RWPE1 (cell line): ENCODE measurements at places on chromosomes 4 and X.

GRCh38 chrX:20309806-20310205 lies 43.1 kb upstream of the RPS6KA3 start:
- DNase-seq, result no peak

DNA sequence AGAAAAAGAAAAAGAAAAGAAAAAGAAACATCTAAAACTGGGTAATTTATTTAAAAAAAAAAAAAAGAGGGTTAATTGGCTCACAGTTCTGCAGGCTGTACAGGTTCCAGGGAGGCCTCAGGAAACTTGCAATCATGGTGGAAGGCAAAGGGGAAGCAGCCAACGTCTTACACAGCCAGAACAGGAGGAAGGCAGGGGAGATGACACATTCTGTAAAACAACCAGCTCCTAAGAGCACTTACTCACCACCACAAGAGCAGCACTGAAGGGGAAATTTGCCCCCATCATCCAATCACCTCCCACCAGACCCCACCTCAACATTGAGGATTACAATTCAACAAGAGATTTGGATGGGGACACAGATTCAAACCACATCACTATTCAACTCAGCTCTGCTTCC lies 36.8 kb upstream of the TMEM184C start:
- DNase-seq, result no peak

DNA sequence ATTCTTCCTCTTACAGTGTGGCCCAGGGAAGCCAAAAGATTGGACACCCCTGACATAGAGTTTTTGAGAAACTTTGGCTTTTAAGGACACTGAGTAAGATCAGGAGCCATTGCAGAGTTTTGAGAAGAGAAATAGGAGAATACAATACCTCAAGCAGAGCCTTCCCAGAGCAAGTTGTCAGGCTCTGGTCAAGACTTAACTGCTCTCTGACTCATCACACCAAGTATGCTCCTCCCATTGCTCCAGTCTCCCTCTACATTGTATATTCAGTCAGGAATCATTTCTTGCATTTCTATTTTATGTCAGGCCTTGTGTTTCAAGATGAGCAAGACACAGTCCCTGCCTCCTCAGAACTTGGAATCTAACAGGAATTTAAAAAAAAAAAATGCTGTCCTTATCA lies 176.4 kb upstream of the FMR1 start:
- peak; percentile 0 for DNase-seq

DNA sequence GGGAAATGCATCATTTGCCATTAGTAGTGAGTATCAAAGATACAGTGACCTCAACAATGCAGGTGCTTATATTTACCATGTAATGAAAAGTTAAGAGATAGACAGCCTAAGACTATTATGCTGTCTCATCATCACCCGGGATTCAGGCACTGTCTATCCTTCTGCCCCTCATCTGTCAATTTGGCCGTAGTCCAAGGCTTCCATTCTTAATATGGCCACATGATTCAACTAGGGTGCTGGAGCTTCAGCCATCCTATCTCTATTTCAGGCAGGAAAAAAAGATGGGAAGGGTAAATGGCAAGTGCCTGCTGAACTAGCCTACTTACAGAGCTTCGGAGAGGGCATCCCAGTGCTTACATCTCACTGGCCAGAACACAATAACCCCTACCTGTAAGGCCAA lies 196.7 kb upstream of the LNX1 start:
- no peak for DNase-seq

- DNase-seq, result no peak
Measured at GRCh38 chrX:17833954-17834353, 27.1 kb downstream of the RAI2 start.

GRCh38 chr4:180636696-180637404 lies 1606.4 kb upstream of the TENM3 start:
- no peak for DNase-seq

DNA sequence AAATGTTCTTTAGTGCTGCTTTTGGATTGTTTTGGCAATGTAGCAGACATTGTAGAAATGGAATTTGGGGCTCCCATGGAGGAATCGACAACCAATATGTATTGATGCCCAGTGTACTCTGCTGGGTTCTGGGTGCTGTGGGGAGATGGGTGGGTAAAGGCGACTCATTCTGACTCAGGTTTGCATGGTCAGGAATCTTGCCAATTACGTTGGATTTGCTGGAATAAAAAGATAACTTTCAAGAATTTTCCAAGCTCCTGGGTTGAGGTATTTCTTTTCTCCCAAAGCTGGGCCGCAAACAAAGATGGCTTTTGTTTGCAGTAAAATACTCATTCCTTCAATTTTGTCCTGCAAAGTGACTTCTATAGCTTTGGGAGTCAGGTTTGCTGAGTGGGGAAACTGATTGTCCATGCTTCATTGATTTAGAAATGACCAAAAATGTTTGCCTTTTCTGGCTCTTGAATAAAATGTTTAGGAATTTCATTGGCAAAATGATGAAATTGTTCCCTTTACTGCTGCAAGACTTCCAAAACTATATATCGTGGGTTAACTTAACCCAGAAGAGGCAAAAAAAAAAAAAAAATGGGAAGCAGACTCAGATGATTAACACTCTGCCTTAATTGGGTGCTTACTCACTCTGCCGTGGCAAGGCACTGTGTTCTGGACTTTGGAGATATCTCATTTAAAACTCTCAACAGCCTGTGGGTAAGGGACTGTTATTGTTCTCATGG lies 57.0 kb downstream of the RTL9 start:
- DNase-seq, result no peak

GRCh38 chr4:47478804-47479203 lies 6.3 kb upstream of the ATP10D start:
- DNase-seq, result no peak

GRCh38 chr4:4867375-4868039 lies 8.0 kb downstream of the MSX1 start:
- no peak for DNase-seq

DNA sequence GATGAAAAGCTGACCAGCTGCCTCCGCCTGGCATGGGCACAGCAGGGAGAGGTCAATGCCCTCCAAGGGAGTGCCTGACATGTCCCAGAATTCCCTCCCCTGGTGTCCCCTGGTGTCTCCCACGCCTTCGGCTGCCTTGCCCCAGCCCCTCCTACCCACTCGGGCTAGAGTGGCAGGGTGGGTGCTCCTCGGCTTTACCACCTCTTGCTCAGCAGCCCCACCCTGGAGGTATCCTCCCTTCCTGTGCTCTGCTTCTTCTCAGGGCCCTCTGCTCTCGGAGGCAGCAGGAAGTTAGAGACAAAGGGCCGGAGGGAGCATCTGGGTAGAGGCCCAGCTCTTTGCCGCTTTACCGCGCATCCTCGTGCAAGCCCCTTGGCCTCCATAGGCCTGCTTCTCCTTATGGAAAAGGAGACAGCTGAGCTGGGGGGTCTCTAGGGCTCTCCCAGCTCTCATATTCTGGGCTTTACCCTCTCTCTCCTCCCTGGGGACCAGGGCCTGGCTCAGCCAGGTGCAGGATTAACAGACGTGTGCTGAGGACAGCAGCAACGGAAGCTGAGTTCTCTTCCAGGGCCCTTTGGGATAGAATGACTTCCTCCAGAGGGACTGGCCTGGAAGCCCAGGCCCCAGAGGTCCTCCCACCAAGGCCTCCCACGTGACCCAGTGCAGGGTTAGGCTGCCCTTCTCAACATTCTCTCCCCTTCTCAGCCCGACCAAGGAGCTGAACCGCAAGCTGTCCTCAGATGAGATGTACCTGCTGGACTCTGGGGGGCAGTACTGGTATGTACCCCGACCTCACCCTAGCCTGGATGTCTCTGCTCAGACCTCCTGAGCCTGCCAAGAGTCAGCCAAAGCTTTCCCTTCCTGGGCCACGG lies 17.2 kb downstream of the XPNPEP2 start:
- DNase-seq, result no peak

- DNase-seq, result no peak
Measured at GRCh38 chrX:19057856-19058255, 64.4 kb downstream of the ADGRG2 start.

- DNase-seq, result peak; percentile 35
Measured at GRCh38 chr4:38154681-38155588, 194.7 kb downstream of the PTTG2 start.

DNA sequence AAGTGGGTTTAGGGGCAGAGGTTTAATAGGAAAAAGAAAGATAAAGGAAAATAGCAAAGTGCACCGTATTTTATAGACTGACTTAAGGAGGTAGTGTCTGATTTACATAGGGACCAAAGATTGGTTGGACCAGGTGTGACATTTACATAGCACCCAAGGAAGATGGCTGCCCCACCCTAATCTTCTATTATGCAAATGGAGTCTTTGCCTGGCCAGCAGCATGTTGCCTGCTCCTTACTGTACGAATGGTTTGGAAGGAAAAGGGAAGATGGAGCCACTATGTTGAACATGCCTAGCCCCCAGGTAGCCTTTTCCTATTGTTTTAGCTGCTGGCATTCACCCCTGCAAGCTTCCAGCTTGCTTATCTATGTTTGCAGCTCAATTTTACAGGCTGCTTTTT lies 146.2 kb upstream of the PDE5A start:
- DNase-seq, result no peak

- no peak for DNase-seq
Measured at GRCh38 chr4:6414578-6414977, 57.8 kb downstream of the PPP2R2C start.

DNA sequence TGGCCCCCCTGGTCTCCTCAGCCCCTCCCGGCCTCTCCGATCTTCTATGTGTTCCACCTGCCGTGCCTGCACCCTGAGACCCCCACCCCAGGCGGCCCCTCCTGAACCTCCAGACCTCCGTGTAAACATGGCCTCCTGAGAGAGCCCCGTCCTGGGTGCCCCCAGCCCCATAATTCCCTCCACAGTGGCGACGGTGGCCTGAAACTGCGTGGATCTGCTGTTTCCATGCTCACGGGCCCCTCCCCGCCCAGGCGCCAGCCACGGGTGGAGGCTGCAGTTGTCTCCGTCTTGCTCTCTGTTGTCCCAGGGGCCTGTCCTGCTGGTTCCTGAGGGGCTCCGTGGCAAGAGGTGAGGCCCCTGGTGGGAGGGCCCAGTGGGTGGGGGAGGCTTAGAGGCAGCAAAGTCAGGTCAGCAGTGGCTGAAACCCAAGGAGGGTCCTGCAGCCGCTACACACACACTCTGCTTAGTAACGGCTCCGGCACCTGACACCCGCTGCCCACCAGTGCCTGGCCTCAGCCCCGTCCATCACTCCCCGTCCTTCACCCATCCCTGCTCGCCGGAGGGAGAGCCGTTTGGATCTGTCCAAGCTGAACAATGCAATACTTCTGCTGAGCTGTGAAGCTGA lies 75.8 kb downstream of the FAM53A start:
- no peak for DNase-seq

- DNase-seq, result peak; percentile 70
Measured at GRCh38 chr4:94827481-94828110, 69.8 kb downstream of the BMPR1B start.

DNA sequence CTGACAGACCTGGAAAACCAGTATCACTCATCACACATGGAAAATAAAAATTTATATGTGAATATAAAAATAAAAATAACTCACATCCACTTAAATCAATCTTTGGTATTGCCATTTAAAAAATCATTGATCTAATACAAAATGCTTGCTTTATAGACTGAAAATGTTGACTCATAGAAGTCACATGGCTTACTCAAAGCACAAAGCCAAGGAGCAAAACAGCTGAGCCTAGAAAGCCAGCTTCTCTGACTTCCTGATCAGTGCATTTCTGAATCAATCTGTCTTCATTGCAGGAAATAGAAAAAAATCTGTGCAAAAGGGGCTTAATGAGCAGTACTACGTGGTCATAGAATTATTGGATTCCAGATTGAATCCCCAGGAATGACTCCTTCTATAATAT lies 176.9 kb upstream of the HS3ST1 start:
- DNase-seq, result no peak

- no peak for DNase-seq
Measured at GRCh38 chrX:13763489-13763888, 28.9 kb downstream of the OFD1 start.
